ENCODE measurements at places on chromosomes 7 and 10. TPM values are rescaled to one million over a fixed set of nuclear protein-coding genes. Genes with fewer than 3 reads are reported as not detected.

TMEM196 gene
- not detected for total RNA-seq

GDF2 gene
- total RNA-seq: not detected

SMO gene
- total RNA-seq: 4.6 TPM

ACHE gene
- total RNA-seq: 0.73 TPM

DNA sequence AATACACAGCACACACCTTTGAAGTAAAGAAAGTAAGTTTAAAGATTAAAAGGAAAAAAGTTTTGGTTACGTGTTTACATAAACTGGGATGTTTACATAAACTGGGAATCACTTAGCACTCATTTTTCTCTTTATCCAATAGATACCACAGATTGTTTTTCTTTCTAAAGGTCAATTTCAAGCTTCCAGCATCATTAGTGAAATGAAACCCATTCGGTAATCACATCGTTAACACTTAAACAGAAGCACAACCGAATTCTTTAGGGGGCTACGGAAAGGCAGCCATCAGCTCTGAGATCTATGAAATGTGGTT is 1.1 kb downstream of the ODAD2 start:
- no peak for DNase-seq

- DNase-seq: no peak
Measured at GRCh38 chr7:92722541-92722940, 113.8 kb downstream of the CDK6 start.

- DNase-seq: no peak
Measured at GRCh38 chr10:117677239-117677638, 134.7 kb downstream of the EMX2 start.

DNA sequence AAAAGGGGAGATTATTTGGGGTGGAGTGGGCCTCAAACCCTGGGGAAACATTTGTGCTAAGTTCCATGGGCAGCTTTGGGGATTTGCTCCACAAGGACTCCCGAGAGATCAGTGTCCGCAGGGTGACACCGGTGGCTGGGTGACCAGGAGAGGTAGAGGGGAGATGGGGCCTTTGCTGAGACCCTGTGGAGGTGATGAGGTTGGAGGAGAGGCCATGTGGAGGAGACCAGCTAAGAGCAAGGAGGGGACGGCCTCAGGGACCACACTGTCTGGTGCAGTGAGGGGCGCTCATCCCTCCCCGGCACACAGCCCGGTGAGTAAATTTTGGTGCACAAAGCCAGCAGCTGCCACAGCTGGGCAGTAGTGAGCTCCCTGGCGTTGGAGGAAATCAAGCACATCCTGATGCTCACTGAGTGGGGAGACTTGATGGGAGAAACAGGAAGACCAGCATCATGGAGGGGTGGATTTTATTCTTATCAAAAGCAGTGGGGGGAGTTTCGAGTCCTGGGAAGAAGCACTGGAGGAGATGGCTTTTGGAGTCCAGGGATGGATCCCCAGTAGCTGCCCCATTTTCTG is 20.2 kb upstream of the ELFN1 start:
- no peak for DNase-seq

Measured in Right ventricle myocardium inferior (tissue), 1 donor.